ENCODE measurements at places on chromosomes 4 and X. TPM values are rescaled to one million over a fixed set of nuclear protein-coding genes. Genes with fewer than 3 reads are reported as not detected.

Gene SERTM2
- total RNA-seq = not detected

Gene TRIML1
- total RNA-seq = not detected

Gene HAUS3
- 14.1 TPM for total RNA-seq

Gene SLC25A14
- 7.3 TPM for total RNA-seq

Gene FRMPD3
- not detected for total RNA-seq

Gene GPR143
- not detected for total RNA-seq

Gene NXF2
- not detected for total RNA-seq

Gene NOX1
- total RNA-seq = not detected

Gene FGF13
- 8.3 TPM for total RNA-seq

Gene GRXCR1
- total RNA-seq = not detected

Gene FAM114A1
- total RNA-seq = 88.6 TPM

Gene CPZ
- total RNA-seq = 2.7 TPM

Gene SYN1
- 0.42 TPM for total RNA-seq

DNA sequence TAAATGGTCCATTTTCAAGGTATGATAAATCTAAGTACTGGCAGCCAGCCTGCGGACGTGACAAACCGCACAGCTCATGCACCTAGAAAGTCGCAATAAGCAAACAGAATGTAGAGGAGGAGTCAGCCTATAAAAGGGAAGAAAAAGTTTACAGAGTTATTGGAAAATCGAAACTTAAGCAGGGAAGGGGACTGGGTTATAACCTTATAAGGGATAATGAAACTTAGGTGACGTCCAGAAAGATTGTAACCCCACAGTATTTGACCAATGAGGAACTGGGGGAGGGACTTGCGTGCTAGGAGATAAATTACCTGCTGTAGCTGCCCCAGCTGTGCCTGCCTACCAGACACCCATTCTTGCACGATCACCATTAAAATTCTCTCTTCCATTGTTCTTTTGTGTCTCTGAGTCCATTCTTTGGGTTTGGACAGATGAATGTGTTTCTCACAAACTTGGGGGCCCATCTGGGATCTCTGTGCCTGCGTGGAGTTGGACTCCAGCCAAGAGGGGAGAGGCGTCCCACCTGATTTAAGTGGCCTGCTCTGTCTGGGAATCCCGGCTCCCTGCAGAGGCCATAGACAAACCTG lies 61.0 kb downstream of the ZCCHC12 start:
- no peak for DNase-seq

DNA sequence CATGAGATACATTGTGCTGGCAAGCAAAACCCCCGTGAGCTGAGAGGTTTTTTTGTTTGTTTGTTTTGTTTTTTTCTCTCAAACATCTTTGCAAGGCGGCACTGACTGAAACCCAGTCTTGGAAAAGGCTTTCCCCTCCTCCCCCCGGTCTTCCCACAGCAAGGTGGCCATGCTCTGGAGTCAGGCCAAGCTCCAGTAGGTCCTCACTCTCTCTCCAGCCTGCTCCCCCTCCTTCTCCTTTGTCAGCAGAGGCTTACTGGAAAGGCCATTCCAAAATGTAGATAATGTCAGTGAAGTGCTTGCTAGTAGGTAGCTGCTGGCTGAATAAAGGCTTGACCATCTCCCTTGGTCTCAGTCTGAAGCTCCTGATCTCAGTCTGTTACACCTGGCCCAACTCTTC lies 32.6 kb downstream of the FRMPD3 start:
- no peak for DNase-seq

- DNase-seq = no peak
Measured at GRCh38 chr4:97912156-97912555, 231.1 kb downstream of the STPG2 start.

- DNase-seq = peak; percentile 91
Measured at GRCh38 chrX:104112326-104112951, at the start of gene ZCCHC18. TSS of gene ZCCHC18 (plus strand) at chrX:104112523. CDS start at chrX:104114112, 1,589 bp downstream.

DNA sequence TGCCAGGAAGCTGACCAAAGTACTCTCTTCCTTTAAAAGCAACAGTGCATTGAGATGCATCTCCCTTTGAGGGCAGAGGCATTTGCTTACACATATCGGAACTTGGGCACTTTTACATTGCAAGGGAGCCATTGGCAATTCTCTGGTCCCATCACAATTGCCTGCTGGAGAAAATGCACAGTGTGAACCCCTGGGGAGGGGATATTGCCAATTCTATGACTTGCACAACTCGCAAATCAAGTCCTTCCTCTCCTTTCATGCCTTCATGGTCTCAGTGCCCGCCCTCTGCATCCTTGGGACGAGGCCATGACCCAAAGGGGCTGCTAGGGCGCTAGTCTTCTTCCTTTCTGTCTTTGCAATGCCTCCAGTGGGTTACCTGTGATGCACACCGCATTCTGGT lies 14.9 kb upstream of the PDZD4 start:
- no peak for DNase-seq

DNA sequence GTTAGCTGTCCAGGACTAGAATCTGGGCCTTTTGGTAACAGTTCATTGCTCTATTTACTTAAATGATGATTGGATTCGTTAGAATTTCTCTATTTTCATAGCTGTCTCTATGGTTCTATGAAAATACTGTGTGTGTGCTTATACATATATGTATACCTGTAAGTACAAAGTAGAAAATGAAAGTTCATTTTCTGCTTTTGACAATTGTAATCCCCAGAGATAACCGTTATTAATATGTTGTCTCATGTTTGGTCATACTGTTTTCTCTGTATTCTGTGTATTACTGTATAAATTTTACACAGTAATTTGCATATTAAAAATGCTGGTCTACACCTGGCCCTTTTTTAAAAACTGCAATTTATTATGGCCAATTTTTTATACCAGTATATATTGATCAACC lies 55.4 kb downstream of the CLCN3 start:
- no peak for DNase-seq

DNA sequence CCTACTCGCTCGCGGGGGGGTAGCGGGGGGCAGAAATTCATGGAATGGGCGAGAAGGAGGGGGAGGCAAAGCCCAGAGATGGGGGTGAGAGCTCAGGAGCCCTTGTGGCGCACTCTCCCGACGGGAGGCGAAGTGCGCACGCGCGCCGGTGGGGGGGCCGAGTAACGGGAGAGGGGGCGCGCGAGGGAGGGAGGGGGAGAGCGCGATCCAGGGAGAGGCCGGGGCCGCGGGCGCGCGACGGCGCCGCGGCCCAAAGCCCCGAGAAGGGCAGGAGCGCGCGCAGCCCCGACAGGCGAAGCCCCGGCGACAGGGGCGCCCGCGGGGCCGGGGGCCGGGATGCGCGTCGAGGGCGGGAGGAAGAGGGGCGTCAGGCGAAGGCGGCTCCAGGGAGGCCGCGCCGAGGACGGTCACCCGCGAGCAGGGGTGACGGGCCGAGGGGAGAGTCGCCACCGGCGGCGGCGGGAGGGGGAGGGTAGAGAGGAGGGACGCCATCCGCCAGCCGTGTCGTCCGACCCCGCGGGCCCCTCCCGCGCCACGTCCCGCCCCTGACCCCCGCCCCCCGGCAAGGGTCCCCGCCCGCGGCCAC lies 421 bp downstream of the MECP2 start:
- DNase-seq = no peak

DNA sequence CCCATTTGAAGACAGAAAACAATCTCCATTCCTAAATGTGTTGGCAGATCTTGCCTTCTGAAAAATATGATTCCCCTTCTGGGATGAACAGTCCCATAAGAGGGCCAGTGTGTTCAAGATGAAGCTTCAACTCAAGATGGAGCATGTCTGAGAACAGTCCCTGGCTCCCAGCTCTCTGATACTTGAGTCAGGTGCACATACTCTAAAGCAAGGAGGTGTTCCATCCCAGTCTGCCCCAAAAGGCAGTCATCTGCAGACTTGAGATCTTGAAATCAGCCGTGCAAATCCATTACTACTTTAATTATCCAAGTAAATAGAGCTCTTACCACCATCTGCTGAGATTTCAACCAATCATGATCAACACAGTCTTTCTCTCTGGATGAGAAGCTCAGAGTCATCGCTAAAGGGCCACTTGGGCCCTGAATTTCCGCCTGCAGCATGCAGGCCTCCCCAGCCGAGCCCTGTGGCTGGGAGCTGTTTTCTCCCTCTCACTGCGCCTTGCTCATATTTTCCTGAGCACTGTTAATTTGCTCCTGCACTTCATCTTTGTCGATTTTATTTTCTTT lies 22.2 kb downstream of the CCDC149 start:
- no peak for DNase-seq

GRCh38 chr4:16196482-16197393 lies 29.5 kb downstream of the TAPT1 start:
- no peak for DNase-seq

DNA sequence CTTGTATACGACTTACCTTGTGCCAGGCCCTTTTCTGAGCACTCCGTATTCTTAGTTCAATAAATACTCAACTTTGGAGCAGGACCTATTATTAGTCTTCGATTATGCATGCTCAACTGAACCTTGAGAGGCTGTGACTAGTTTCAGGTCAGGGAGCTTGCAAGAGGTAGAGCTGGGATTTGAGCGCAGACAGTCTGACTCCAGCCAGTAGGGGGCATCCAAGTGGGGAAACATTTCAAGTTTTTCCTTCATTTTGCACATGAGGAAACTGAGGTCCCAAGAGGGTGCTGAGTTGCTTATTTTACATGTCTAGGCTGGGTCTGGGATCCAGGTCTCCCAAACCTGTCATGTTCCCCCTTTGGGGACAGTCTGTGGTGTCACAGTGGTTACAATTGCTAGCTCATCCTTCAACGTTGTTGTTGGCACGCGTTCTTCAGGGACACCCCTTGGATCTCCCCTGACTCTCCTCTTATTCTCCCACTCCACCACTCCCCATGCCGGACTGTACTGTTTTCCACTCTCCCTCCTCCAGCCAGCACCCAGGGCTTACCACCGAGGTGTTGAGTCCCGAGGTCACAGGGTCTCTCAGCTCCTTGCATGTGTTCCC lies 6.7 kb upstream of the PRICKLE3 start:
- DNase-seq = no peak

DNA sequence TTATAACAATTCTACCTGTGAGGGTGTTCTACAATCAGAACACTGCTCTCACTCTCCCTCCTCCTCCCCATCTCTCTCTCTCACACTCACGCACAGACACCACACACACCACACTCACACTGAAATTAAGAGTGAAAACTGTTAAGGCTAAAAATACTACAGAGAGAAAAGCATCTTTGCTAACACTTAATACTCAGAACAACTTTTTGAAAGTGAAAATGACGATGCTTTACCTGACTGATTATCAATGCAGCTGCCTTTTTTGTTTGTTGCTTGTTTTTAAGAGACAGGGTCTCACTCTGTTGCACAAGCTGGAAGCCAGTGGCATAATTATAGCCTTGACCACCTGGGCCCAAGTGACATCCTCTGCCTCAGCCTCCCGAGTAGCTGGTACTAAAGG lies 222.4 kb downstream of the APBB2 start:
- DNase-seq = no peak

DNA sequence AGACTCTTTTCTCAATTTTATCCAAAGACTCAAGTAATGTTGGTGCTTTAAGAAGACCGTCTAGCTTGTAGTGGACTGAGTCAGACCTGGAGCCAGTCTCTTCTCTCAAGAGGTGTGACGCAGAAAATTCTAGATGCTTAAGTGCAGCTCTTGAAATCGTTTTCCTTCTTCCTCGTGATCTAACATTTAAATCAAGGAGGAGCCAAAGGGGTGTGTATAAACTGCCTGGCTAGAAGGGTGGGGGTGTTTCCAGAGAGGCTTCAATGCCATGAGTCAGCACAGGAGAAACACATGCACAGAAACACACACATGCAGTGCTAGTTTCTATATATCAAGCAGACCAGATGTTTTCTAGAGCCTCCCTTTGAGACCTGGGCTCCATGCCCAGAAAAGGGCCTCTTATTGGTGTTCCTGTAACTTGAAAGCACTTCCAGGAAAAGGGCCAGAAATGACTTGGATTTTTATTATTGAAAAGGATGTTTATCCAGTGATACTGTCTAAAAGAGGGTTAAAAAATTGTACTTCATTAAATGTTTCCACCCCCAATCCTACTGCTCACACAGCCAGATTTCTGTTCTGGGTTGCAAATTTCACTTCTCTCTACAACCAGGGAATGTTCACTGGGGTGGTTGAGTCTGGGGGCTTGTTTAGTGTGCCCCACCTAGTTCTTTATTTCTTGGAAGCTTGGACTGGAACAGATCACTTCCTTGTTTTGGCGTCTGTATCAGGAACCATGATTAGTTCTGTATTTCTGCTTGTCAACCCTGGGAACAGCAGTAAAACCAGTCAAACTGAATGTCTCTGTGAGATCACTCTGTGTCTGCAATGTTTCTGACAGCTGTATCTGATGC lies at the start of gene CLIC2:
TSS of gene CLIC2 (minus strand) at position 129 of the 851 bp plus-strand sequence. CDS start 187 bp downstream, outside the sequence.
- no peak for DNase-seq

DNA sequence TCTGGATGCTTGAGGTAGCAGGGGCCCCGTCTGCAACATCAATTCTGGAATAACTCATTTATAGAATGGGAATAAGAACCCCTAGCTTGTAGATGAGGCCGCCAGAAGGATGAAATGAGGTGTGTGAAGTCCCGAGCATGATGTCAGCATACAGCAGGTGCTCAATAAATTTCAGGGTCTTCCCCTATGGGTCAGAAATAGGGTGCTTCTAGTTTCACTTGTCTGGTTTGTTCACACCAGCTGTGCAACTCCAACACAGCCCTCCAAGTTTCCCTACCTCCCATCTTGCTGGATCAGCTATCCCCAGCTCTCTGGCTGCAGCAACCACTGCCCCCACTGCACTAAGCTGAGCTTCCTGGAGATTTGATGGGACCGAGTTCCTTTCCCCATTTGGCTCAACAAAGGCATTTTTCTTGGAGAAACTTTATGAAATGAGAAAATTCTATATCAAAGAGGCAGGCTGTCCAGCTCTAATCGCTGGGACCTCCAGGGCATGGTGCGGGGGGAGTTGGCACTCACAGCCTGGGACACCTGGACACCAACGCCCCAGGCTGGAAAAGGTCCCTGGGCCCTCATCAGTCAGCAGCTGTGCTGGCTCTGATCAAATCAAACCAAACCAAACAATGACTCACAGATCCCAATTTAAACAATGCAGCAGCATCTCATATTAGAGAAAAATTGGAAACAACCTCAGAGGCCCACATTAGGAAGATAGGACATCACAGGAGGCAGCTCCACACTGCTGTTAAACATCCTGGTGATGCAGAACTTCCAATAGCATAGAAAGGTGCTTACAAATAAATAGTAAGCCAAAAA lies 13.3 kb downstream of the SLC2A9 start:
- no peak for DNase-seq

DNA sequence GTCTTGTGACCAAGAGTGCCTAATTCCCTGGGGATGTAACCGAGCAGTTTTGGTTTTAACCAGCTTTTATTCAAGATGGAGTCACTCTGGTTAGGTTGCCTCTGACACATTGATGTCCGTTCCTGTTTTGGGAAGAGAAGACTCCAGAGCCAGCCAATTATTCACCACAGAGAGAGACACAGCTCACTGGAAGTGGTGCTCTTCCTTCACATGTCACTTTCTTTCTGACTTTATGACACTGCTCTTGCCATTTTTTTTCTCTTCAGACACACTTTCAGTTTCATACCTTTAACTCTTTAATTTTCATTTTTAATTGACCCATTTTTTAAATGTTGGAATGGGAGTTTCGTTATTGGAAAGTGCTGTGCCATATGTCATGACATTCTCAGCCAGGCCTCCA lies 418.4 kb upstream of the FSTL5 start:
- DNase-seq = no peak

- no peak for DNase-seq
Measured at GRCh38 chr4:157574606-157575005, 354.1 kb downstream of the GRIA2 start.

- no peak for DNase-seq
Measured at GRCh38 chr4:498328-498904, 540 bp downstream of the ZNF721 start.
